ENCODE measurements at places on chromosomes 1 and 21.

DNA sequence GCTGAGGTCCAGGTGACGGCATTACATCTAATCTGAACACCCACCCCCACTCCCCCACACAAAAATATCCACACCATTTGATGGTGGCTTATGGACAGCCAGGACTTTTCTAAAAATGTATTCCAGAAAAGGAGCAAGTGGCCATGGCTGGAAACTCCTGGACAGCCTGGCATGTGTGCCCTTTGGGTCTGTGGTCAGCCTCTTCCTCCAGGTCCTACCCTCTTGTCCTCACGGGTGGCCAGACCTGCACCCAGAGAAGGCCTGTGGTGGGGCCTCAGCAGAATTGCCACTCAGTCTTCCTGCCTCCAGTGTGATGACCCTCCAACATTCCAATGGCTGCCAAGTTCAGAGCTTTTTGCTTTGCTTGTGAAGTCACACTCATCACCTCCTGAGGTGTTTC is 600.6 kb downstream of the AJAP1 start:
- DNase-seq, result no peak

DNA sequence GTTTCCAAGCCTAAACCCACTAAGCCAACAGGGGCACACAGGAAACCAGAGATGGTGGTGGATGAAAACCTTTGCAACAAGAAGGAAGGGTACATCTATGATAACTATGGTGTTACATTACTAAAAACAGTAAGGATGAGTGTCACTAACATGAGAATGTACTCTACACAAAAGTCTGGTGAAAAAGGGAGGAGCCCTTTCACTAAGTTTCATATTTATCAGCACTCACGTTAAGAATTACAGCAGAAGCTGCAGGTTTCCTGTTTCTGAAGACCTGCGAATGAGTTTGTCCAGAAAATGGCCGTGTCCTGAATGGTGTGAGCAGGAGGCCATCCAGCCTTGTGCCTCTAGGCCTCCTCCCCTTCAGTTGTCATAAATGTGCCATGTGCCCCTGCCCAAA is 17.8 kb downstream of the ABCG1 start:
- no peak for DNase-seq

- no peak for DNase-seq
These were observed 76.2 kb upstream of the PGBD5 start for GRCh38 chr1:230502306-230502705.

DNA sequence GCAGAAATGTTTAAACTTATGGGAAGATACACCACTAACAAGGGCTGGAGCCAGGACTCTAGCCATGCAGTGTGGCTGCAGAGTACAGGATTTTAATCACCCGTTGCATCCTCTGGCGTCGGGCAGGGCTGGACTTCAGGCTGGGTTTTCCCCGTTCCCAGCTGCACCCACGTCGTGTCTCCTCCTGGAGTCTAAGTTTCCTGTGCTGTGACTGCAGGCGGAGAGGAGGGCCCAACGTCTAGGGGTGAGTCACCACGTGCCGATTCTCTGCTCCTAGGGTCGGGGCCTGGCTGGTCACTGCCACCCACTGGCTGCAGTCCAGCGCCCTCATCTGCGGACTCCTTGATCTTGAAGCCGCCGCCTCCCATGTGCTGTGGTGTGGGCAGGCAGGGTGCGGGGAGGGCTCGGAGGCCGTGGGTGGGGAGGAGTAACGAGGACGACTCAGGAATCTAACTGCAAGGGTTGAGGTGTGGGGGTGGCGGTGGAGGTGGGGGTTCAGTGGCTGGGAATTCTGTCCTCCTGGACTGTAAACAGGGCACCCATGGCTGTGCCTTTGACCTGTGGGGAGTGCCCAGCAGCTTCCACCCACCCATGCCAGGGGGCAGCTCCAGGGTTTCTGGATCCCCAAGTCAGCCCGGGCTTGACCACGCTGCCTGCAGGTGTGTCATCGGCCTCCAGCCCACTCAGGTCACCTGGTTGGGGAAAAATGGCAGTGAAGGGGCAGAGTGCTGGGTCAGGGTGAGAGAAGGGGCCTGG is 77.8 kb downstream of the ALPL start:
- peak; percentile 90 for DNase-seq

DNA sequence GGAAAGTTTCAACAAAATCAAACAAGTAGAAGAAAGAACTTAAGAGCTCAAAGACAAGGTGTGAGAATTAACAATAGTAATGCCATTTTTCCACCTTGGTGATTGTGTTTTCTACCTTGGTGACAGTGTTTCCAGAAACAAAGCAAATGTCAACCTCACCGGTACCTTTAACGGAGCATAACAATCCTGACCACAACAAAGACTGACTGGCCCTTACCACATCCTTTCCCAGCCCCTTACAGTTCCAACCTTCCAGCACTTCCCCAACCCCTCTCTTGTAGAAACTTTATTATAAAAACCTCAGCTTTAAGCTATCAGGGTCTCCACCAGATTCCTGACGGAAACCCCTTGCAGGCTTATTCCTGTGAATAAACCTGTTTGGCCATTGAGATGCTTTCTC is 16.7 kb downstream of the STYXL2 start:
- no peak for DNase-seq

DNA sequence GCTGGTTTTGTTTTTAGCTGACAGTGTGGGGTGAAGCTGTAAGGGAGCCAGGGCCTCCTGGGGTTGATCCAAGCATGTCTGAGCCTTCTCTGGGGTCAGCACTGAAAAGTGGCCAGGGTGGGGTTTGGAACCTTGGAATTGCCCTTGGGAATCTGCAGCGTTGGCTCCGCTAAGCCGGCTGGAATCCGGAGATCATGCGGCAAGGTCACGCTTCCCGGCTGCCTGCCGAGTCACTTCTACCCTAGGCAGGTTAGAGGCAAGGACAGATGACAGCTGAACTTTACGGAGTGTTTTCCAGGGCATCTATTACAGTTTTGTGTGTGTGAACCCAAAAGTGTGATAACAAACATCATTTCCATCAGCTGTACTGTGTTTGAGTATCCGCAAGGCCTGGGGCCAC is 17.1 kb downstream of the ABCG1 start:
- DNase-seq, result no peak

GRCh38 chr1:221397606-221398005 is 344.3 kb downstream of the DUSP10 start:
- DNase-seq, result no peak

- DNase-seq, result peak; percentile 65
These were observed 100.8 kb upstream of the DNAH14 start for GRCh38 chr1:224828691-224829090.

DNA sequence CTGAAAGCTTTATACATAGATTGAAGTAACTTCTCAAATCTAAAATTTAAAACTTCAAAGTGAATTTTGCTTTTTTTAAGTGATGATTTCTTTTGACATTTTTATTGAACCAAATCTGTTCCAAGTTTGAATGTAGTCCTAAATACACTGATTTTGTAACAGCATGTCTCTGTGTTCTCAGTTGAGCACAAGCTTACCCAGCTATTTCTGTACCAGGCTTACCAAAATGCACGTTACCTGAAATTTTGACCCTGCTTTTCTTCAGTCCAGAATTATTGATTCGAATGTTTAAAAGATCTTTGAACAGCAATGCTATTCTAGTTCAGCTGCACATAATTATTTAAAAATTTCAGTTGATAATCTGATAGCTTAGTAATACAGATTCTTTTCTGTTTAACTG is 25.6 kb downstream of the AGO4 start:
- DNase-seq, result no peak

DNA sequence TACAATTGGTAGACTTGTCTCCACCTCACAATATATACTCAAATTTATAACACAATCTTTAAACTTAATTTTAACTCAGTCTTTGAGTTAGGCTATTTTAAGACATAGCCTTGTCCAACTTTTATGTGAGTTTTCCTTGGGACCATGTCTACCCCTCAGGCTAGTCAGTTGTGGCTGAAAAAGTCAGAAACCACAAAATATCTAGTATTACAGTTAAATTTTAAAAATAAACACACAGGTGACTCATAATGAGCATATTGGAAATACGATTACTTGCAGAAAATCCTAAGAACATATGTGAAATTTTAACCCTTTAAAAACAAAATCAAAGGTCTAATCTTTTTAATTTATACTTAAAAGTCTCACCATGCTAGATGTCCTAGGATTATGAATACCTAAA is 4.8 kb upstream of the ASB17 start:
- DNase-seq, result no peak

DNA sequence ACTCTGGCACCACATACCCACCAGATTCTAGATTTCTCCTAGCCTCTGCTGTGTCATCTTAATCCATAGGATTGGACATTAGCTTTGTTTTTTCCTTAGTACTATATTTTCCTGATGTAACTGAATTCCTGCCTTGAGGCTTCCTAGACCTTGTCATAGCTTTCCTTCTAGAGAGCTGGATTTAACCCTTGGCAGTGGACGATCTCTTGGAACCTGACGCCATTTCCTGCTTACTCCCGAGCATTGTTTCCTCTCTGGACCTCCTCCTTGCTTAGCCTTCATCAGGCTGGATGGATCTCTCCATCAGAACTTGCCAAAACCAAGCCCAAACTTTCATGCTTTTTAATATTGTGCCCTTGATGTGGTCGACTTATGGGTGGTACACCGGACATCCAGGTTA is 1.5 kb downstream of the APOBEC4 start:
- DNase-seq, result no peak

GRCh38 chr1:109805486-109806165 is 41.9 kb upstream of the EPS8L3 start:
- no peak for DNase-seq

DNA sequence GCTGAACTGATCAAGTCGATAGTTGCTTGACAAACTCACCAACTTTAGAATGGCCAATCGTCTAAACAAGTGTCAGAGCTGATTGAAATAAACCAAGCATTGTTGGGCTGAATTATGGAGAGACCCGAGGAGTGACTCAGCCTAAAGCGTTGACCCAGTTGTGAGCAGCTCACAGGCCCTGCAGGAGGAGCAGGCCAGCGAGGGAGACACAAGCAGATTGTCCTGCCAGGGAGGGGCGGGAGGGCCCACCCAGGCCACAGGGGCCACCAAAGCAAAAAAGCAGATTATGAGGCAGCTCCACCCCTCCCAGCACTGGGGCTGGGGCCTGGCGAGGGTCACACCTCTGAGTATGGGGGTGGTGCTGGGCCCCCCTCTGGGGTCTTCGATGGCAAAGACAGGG is 10.1 kb upstream of the MATN1 start:
- DNase-seq, result no peak

GRCh38 chr1:246632281-246633168 is 66.3 kb downstream of the CNST start:
- DNase-seq, result peak; percentile 83

DNA sequence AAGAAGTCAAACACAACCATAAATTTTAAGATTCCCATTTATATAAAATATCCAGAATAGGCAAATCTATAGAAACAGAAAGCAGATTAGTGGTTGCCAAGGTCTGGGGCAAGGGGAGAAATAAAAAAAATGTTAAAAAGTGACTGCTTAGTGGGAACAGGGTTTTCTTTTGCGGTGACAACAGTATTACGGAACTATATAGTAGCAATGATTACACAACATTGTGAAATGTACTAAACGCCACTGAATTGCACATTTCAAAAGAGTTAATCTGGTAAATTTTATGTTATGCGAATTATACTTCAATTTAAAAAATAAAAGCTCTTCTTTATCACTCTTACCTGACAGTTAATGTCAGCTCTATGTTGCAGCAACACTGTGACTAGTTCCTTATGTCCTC is 105.2 kb downstream of the ACBD6 start:
- DNase-seq, result no peak

GRCh38 chr1:154839691-154840090 is 30.4 kb downstream of the KCNN3 start:
- peak; percentile 58 for DNase-seq

GRCh38 chr1:79737193-79737592 is 730.7 kb upstream of the ADGRL4 start:
- DNase-seq, result no peak

GRCh38 chr1:29827801-29828525 is 591.6 kb downstream of the PTPRU start:
- no peak for DNase-seq

- DNase-seq, result peak; percentile 74
These were observed 141.0 kb downstream of the TNFSF18 start for GRCh38 chr1:172909606-172910326.

DNA sequence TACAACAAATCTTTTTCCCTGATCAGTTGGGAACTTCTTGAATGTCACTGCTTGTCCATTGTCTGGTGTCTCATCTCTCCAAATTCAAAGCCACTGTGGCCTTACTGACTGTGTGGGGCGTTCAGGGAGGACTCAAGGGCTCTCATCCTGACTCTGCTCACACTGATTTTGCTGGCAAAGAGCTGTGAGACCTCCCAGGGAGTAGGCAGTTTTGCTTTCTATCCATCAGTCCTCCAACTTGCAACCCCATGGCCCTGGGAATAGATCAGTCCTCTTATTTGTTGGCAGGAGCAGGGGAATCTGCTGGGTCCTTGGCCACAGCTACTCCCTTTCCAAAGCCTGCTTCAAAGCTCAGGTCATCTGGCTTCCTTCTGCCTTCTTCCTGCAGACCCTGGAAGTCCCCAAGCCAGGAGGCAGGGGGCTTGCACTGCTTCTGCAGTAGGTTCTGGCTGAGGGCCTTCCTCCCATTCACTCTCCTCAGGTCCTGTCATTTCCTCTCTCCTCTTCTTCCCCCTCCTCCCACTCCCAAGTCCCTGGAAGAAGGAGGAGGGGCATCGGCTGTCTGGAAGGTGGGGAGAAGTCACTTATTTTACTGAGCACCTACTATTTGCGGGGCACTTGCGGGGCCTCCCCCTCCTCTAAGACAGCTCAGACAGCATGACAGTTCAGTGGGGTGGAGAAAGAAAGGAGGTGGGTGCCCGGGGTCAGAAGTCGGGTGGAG is 876 bp upstream of the NAV1 start:
- DNase-seq, result no peak

GRCh38 chr1:201190624-201191051 is at the start of gene IGFN1:
TSS of gene IGFN1 (plus strand) at chr1:201190824. CDS start at chr1:201193294, 2,470 bp downstream.
- no peak for DNase-seq

DNA sequence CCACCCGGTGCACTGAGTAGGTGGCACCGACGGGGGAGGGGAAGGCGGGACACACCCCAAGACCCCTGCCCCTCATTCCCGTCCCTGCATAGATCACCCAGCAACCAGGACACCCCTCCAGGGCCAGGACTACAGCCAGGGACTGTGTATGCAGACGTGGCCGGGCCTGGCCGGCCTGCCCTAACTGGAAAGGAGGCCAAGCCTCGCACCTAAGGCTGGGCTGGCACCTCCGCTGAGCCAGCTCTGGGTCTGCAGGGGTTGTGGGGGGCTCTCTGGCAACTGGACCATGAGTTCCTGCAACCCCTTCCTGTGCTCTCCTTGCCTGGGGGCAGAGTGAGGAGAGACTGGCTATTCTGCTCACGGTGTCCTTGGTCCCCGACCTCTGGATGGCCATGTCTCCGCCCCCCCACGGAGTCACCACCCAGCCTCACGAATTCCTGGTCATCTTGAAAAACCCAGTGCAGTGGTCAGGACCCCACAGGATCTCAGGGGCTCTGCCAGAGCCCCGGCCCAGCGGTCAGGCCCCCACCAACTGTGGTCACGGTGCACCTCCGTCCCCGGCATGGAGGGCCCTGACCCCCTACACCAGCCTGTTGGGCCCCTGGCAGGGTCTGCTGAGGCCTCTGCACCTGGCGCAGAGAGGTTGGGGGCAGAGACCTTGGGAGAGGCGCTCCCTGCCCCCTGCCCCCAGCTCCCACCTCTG is 1.1 kb upstream of the FNDC10 start:
- no peak for DNase-seq

Data from AG08395 (cell line).